HCT116 (cell line): ENCODE measurements at places on chromosomes 7 and 10. TPM values are rescaled to one million over a fixed set of nuclear protein-coding genes. Genes with fewer than 3 reads are reported as not detected.
A peak's percentile ranks its signal among the peaks of the same experiment; 100 is the strongest.

DNA sequence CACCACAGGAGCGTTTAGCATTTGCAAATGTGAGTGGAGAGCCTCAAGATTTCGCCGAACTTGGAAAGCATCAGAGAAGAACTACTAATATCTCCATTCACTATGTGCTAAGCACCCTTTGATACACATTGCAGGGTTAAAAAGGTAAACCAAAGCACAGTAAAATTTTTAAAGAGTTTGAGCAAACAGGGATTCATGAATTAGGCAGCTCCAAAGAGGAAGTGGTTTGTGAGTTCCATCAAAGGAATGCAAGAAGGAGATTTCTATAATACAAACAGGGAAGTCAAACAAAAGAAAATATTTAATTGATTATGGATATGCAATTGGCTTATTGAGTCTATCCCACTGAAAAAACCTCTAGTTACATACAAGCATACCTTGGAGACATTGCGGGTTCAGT, 81.1 kb upstream of the TMEM72 start:
- DNase-seq, result no peak

GRCh38 chr10:54622017-54622416, 179.0 kb downstream of the PCDH15 start:
- DNase-seq, result no peak

DNA sequence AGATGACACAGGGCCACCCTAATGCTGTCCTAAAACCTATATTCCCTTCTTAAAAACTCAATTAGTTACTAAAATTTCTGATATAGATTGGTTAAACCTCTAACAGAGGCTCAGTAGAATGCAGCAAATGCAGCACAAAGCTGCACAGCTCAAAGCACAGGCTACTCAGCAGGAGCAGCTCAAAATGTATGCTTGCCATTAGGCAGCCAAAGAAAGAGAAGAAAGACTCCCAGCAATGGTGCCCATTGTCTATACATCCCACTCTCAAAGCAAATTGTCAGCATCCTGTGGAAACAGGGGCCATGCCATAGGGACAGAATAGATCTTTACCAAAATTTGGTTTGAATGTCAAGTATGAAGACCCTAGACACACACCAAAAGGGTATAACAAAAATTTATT, 73.5 kb downstream of the TFPI2 start:
- no peak for DNase-seq

DNA sequence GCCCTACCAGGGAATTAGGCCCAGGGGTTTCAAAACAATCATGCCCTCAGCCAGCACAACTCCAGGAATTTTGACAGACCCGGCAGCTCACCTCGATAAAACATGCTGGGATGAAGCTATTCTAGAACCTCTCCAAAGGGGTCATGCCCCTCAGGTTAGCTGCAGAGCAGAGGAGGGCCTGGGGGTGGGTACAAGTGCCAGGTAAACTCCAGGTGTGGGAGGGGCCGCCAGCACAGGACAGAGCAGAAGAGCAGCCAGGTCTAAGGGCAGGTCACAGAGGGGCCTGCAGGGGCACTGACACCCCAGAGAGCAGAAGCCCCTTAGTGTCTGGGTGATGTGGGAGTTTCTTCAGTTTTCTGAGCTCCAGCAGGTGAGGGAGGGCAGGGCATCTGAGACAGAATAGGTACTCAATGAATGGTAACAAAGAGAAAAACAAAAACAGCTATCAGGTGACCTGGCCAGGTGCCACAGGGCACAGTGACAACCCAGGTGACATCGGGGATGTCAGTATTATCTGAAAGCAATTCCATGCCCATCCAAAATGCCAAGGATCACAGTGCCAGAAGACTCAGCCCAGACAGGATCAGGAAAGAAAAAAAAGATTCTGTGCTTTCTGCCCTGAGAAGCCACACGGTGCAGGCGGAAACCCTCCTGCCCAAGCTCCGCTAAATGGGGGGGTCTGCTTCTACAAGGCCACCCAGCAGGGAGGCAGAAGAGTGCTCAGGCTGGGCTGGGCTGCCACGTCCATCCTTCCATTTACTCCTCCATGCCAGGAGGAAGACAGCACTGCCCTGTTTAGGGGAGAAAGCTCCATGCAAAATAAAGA, 104.5 kb downstream of the TNS3 start:
- no peak for DNase-seq

- no peak for DNase-seq
Observed at GRCh38 chr7:85521108-85521694, 334.3 kb upstream of the SEMA3D start.

GRCh38 chr7:29356631-29357030, 162.1 kb downstream of the CHN2 start:
- no peak for DNase-seq

DNA sequence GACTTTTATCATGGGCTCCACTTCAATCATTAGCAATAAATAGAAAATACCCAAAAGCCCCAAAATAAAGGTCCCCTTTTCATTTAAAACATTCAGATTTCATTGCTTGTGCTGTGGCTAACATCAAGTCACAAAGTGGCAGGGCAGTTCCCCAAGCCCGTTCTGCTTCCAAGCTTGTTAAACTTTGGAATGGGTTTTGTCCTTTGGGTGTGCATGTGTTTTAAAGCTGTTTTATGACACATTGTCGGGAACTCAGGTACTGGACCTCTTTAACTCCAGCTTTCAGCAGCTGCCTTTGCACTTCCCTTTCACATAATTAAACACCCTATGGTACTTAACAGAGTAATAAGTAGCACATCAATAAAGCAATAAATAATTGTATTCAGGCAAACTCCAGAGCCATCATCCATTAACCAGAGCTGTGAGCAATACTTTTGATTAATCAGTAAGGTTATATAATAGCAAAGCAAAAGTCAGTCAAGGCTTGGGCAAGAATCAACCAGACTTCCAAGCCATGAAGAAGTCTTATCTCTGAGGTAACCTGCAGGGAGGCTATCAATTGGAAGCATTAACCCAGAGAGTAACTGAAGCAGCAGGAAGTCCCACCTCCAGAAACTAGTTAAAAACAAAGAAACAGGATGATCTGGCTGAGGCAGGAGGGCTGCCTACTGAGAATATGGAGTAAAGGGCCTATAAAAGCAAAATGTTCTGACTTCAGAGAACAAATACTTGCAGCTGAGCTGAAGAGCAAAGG, 56.1 kb upstream of the ARID5B start:
- DNase-seq, result no peak

GRCh38 chr7:127667017-127667670, 15.2 kb downstream of the SND1 start:
- no peak for DNase-seq

DNA sequence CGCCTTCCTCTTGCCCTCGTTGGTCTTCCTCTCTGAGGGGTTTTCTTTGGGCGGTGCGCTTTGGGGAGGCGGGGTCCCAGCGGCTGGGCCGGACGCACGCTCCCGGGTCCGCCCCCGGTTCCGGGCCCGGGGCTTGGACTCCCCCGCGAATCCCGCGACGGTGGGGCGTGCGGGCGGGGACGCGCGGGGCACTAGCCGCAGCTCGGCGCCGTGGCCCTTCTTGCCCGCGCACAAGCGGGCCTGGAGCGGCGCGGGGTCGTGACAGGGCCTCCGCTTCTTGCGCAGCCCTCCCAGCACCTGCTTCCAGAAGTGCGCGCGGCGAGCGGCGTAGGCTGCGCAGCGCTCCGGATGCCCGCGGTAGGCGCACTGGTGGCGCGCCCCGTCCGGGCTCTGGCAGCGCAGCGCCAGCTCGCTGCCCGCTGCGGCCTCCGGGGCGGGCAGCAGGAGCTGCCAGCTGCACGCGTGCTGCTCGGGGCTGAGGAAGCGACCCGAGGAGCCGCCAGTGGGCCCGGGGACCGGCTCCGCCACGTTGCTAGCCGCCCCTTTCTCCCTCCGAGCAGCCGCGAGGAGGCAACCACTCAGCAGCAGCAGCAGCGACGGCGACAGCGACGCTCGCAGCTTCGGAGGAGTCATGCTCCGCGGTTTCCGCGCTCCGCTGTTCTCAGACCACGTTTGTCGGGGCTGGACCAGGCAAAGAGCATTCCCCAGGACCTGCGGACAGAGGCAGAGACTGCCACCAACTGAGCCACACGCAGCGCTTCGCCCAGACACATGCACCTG, 759 bp downstream of the FGFBP3 start:
- peak; percentile 84 for DNase-seq

DNA sequence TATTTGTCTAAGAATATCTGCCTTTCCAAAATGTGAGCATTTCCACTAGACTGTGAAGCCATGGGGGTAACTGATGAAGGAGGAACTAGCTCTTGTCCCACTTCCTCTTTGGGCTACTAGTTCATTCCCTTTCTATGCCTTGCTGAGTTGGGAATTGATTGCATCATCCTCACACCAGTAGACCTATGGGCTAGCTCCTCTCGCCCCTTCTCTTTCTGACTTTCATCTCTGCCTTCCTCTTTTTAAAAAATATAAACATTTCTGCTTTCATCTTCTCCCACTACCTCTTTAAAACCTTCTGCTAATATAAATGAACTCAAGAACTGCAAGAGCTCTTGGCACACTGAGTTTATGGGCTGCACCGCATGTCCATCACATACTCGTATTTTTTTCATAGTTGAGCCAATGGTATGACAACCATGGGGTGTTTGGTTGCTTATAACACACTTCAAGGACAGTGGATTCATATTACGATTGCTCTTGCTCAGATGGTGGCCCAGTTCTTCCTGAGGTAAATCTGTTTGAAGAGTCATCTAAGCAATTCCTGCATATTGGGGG, 182.0 kb downstream of the REEP3 start:
- DNase-seq, result peak; percentile 51

ITGA8 gene
- total RNA-seq, result 0.02 TPM

ETV1 gene
- 23.3 TPM for total RNA-seq

RADIL gene
- 5.3 TPM for total RNA-seq

SKIDA1 gene
- total RNA-seq, result 0.34 TPM

ASB10 gene
- not detected for total RNA-seq

ZCCHC24 gene
- total RNA-seq, result 7.0 TPM
